Adipocyte (in vitro differentiated cells): ENCODE measurements at places on chromosomes 13 and 19.

DNA sequence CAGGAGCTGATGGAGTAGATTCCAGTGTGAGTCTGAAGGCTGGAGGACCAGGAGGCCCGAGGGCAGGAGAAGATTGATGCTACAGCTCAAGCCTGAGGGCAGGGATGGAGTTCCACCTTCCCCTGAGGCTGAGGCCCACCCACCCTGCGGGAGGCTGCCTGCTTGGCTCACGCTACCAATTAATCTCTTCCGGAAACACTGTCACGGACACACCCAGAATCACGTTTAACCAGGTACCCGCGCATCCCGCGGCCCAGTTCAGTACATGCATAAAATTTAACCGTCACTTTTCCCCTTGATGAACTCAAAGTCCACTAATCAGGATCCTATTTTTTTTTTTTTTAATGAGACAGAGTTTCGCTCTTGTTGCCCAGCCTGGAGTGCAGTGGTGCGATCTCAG, 5.2 kb upstream of the ZNF628 start:
- no peak for DNase-seq

DNA sequence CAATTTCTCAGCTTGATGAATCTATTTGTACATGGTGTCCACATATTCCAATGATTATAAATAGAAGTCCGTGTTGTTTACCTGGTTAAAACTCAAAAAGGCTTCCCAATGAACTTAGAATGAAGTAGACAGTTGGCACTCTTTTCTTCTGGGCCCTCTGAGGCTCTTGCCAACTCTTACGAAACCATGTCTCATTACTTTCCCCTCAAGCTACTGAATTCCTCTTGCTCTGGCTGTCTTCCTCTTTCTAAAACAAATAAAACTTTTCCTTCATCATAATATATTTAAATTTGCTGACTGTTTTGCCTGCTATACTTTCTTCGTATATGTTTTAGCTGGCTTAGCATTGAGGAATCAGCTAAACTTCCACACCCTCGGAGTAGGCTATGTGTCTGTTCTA, 139.7 kb downstream of the SLITRK6 start:
- DNase-seq, result peak; percentile 78

DNA sequence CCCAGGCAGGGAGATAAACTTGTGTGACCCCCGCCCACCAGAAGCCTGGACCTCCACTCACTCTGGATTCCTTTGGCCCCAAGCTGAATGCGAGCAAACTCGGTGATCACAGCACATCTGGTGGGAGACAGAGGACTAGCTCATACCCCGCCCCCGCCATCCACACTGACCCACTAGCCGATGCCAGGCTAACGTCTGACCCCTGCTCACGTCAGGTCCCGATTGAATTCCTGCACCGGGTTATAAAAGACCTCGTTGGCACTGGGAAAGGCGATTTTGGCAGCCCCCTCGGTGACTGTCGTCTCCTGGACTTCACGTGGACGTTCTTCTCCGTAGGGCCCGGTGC, 631 bp downstream of the TRMT1 start:
- DNase-seq, result no peak

- DNase-seq, result peak; percentile 43
These were observed 112.2 kb upstream of the GPR12 start for GRCh38 chr13:26872525-26873385.
